Right lung (tissue), 10 donors: ENCODE measurements at places on chromosomes 16 and 17. TPM values are rescaled to one million over a fixed set of nuclear protein-coding genes. Genes with fewer than 3 reads are reported as not detected.

DNA sequence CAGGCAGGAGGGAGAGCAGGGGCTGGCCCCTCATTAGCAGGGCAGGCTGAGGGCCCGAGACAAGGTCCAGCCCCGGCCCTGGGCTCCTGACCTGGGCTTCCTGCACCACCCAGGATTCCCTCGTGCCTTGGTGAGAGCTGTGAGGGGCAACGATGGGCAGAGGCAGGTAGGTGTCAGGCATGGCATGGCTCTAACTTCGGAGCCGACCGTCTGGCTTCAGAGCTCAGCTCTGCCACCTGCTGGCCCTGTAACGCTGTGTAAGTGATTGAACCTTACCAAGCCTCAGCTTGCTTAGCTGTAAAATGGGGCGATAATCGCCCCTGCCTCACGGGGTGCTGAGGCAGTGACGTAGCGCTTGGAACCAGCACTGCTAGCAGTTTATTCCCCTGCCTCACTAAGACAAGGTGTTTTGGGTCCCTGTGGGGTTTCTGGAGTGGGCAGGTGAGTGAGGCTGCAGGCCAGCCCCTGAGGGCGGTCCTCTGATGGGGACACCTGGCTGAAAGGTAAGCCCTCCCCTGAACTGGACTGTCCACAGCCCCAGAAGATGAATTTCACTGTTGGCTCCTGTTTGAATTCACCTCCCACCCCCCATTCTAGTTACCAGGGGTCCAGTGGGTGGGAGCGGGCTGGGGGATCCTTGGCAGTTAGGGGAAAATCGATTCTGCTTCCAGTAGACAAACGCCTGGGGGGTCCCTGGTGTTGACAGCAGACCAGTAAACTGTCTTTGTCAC, 184.8 kb upstream of the GSE1 start:
- DNase-seq, result no peak

DNA sequence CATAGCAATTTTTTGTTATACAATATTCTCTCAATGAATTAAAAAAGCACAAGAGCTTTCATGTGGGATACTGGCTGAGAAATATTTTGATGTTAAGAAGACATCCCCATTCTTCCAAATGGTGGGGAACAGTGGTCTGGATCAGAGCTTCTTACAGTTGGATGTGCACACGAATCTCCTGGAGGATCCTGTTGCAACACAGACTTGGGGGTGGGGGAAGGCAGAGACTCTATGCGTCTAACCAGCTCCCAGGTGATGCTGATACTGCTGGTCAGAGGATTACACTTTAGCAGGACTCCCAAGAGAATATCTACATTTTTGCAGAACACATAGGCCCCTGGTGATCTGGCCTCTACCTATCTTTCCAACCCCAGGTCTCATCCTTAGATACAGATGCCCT, 108.3 kb downstream of the SPACA3 start:
- DNase-seq, result no peak

DNA sequence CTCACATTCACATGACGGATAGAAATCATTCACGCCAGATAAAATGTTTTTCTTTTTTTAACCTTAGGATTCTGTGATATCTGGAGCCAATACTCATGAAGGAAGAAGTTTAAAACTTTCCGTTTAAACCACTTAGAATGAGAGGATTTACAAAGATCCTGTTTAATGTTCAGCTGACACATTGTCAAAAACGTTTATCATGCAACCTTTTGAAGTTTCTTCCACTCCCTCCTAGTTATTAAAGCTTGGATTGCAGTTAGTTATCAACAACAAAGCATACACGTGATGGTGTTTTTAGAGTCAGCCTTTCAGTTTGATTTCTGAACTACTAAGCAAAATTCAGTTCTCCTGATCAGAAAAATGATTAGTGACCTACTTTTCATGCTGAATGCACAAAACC, 143.3 kb upstream of the AXIN2 start:
- DNase-seq, result no peak

DNA sequence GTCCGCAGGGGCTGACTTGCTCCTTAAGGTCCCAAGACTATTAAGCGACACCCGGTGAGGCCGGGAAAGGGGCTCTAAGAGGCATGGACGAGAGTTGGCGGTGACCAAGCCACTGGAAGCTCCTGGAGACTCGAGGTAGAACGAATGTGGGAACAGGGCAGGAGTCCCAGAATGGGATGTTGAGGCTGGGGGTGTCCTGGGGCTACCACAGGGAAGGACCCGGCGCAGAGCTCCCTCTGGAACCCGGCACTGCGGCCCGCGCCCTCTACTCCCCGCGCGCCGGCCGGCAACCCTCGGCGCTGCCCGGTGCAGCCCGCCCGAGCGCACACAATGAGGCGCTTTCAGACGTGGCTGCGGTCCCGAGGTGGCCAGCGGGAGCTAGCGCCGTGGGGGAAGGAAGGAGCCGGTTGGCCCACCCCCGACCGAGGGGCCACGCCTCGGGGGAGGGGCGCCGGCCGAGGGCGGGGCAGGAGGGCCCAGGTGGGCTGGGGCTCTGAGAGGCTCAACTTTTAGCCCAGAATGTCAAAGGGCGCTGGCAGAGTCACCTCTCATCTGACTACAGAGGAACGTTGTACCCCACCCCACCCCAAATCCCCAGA, at the start of gene CHST6:
CHST6 (minus strand) TSS at position 366 of the 599 bp plus-strand sequence. CDS start 15,613 bp downstream, outside the sequence.
- no peak for DNase-seq

GRCh38 chr16:57478396-57479204, 7.7 kb downstream of the DOK4 start:
- no peak for DNase-seq

GRCh38 chr16:88730632-88731607, 24.6 kb downstream of the CTU2 start:
- DNase-seq, result no peak

GRCh38 chr17:17401271-17401781, 75.5 kb upstream of the MED9 start:
- no peak for DNase-seq

DNA sequence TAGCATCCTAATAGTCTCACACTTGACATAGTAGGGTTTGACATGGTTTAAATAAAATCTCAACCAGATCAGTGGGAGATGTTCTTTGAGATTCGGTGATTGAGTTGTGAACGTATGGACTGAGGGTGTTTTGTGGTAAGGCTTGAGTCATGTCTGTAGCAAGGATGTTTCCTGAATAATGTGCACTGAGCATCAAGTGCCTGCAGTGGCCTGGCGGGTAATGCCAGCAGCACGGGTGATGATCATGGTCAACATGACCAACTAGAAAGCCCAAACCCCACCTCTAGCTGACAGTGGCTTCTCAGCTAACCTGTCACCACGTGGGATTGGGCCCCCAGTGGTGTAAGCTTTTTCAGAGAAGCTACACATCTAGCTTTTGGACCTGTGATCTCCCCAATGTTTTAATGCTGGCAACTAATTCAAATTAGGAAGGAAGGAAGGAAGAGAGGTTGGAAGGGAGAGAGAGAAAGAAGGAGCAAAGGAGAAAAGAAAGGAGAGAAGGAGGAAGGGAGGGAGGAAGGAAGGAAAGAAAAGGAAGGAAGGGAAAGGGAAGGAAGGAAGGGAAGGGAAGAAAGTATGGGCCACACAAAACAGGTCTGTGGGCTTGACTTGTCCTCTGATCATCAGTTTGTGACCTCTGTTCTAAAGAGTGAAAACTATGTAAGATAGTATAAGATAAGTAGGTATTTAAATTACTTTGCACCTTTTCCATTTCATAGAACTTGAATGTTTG, 55.4 kb downstream of the WWOX start:
- DNase-seq, result no peak

DNA sequence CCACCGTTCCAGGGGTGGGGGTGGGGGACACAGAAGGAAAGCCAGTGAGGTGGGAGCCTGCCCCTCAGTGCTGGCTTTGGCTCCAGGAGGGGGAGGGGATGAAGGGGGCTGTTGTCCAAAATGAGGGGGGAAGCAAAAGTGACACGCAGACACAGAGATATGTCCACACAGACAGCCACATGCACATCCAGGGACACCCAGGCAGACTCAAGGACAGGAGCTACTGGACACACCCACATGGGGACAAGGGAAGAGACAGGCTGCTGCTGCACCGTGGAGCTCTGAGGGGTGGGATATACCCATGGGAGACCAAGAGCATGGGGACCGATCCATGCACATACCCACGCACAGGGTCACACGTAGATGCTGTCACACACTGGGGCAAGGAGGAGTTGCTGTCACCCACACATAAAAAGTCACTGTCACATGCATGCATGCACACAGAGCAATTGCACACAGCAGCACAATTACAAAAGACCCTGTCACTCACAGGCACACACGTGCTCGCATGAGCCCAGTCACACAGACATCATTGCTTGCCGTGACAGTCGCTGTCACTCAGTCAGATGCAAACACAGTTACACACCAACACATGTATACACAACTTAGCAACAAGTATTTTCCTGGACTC, 1.3 kb downstream of the THRA start:
- DNase-seq, result no peak

DNA sequence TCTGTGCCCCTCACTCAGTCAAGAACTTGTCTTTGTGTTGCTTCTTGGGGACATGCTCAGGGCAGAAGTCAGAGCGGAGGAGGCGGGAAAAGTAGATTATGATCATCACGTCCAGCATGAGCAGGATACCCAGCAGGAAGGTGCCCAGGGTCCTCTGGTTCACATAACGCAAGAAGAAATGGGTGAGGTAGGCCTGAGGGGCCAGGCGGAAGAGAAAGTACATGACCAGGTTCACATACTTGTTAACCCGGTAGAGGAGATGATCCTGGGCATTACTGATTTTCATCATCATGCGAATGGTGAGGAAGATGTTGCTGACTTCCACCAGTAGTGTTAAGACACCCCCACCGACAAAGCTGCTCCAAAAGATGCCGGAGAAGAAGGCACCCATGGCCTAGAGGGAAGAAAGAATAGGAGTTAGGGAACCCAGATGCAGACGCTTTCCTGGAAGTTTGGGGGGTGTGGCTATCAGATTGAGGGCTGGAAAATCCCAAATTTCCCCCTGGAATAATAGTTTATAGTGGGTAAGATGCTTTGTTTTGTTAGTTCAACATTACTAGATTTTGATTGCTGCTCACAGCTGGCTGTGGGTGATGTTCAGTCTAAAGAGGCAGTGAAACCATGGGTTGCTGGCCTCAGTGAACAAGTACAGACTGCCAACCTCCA, 1.4 kb downstream of the TLCD1 start:
- DNase-seq, result no peak

- DNase-seq, result no peak
These were observed 1.4 kb downstream of the HES7 start for GRCh38 chr17:8122422-8122923.

Gene MLYCD
- 3.2 TPM for polyA plus RNA-seq

Gene APOH
- polyA plus RNA-seq, result 24.1 TPM
